ENCODE measurements at places on chromosomes 7 and 10.

GRCh38 chr7:51764976-51765375 is 448.4 kb upstream of the COBL start:
- DNase-seq = no peak

DNA sequence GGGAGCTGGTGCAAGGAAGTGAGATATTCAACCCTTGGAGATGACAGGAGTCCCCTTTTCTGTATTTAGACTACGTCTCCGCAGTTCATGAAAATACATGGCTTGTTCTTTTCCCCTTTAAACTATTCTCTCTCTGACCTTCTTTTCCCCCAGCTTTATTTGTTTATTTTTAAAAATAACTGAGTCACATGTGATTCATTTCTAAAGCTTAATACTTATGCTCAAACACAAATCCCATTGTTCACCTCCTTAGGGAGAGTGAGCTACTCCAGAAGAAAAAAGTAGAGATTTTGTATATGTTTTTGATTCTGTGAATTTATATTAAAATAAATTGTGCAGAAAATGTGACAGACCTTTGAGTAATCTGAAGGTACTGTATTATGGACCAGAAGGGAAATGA is 35.9 kb upstream of the FZD1 start:
- DNase-seq = no peak

DNA sequence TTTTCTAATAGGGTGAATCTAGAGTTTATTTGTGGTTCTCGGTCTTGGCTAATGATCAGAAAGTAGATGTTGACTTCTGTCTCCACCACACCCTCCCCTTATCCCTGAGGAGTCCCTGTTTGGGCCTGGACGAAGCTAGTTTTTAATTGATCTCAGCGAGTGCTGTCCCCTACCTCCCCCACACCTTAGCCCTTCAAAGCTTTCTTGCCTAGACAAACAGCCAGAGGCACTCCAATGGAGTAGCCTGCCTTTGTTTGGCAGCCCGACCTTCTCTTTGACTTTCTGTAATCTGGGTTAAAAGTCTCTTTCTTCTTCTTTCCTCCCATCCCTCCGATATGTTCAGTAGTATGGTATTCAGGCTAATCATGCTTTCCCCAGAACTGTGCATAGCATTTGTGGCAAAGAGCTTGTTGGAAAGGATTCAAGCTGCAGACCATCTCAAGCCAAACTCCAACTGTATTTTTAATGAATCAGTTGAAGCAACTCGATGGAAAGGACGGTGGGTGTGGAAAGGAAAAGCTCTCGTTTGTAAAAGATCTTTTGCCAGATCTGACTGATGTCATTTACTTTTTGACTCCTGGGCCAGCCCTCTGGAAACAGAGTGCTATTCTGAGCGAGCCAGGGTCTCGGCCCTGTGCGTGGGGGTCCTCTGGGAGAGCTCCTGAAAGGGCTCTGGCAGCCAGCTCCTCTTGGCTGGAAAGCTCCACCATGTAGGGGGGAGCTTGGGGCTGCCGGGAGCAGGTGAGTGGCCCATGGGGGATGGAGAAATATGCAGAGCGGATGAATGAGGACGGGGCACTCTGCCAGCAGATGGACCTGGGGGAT is 4.5 kb downstream of the FAM180A start:
- no peak for DNase-seq

GRCh38 chr10:126570621-126571602 is 99.6 kb downstream of the C10orf90 start:
- DNase-seq = no peak

DNA sequence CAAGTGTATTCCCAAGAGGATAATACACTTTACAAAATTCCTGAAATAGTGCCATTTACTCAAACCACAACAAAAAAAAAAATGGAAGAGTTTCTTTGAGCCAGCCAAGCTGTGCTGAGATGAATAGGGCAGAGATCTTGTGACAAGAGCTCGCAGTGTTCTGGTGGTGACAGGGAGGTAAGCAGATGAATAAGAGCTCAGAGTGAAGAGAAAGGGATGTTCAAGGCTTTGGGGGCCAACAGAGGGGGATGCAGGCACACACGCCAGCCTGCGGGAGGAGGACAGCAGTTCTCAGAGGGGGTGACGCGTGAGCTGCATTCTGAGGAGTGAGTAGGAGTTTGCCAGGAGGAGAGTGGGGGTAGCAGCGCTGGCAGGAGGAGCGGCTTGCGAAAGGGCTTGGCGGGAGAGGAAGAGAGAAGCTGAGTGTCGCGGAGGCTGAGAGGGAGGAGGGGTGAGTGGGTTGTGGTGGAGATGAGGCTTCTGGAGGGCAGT is 194.4 kb upstream of the IMMP2L start:
- DNase-seq = no peak

GRCh38 chr7:47786557-47787248 is 161.6 kb downstream of the PKD1L1 start:
- no peak for DNase-seq

Measured in T-helper 2 cell treated with Interferon-gamma antibody and Interleukin-4, amounts not matched to agents 5 μg/mL and 100 μg/mL, for 36 hours (primary cell).